ENCODE measurements at places on chromosomes 3 and 15. TPM values are rescaled to one million over a fixed set of nuclear protein-coding genes. Genes with fewer than 3 reads are reported as not detected.

The SYNPR gene
- 0.18 TPM for total RNA-seq

The SLC28A2 gene
- 4.0 TPM for total RNA-seq

- H3K4me1 ChIP-seq, result no peaks in the 10 kb centered on the region
- peak; percentile 92 for DNase-seq
- H3K27me3 ChIP-seq, result peaks cover 69% of the 10 kb centered on the region
- no peak within 1 kb of the TSS for H3K27ac ChIP-seq
- no peaks in the 10 kb centered on the region for H3K36me3 ChIP-seq
Observed at GRCh38 chr3:126180477-126181397, at the start of gene ALDH1L1. TSS of gene ALDH1L1 (minus strand) at chr3:126180586. CDS start at chr3:126160979, 19,607 bp downstream.

DNA sequence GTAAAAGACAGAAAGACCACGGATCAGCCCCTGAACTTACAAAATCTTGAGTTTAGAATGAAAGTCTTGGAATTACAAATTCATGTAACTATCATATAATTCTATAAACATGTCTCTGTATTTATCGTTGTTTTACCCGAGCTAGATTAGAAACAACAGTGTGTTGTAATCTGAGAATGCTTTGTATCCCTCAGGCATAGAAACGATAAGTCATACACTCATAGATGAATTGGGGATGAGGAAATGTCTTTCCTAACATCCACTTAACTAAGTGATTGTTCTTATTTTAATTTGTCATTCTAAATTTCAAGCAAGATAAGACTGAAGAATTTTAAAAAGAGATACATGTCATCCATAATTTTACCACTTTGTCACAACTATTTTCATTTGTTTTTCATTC lies 165.3 kb downstream of the RYR3 start:
- no peaks in the 10 kb centered on the region for H3K36me3 ChIP-seq
- no peaks in the 10 kb centered on the region for H3K4me1 ChIP-seq
- H3K27ac ChIP-seq, result no peak overlapping the region
- no peak for DNase-seq
- H3K27me3 ChIP-seq, result no peaks in the 10 kb centered on the region

- H3K36me3 ChIP-seq, result no peaks in the 10 kb centered on the region
- peak overlapping the region; percentile 54 for H3K27ac ChIP-seq
- no peak overlapping the region for H3K4me3 ChIP-seq
- H3K27me3 ChIP-seq, result no peaks in the 10 kb centered on the region
Observed at GRCh38 chr3:56976651-56977560, 83.6 kb upstream of the SPATA12 start.

DNA sequence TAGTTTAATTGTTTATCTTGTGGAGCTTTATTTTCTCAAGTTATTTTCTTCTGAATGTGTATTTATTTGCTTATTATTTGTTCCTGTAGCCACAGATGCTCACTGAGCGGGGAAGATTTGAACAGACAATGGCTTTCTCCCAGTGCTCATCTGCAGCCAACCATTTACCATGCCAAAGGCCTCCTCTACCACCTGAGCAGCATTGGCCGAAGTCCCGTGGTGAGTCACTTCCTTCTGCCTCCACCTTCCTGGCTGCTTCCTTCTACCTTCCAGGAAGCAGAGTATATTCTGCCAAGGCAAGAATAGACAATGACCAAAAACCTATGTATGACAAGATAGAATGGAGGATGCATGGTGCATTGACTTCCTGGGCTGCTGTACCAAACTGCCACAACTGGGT lies 443.1 kb downstream of the AGBL1 start:
- H3K4me1 ChIP-seq, result peaks cover 2% of the 10 kb centered on the region
- H3K36me3 ChIP-seq, result no peaks in the 10 kb centered on the region
- H3K27ac ChIP-seq, result no peak overlapping the region
- no peak overlapping the region for H3K4me3 ChIP-seq
- DNase-seq, result no peak
- H3K27me3 ChIP-seq, result no peaks in the 10 kb centered on the region

DNA sequence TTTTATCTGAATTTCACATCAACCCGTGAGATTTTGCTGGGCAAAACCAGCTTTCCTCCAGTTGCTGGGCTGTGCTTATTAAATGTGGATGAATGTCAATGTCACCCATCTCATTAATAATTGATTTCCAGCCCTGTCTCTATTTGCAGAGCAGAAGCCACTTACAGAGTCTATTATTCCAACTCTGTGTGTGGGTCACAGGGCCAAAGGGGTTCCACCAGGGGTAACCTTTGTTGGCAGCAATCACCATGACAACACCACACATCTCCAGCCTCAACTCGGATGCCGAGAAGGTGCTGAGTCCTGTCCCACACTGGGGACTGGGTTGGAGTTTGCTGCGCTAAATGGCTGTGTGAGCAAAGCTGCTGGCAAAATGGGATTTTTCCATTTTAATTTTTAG lies 51.1 kb upstream of the WNT5A start:
- H3K27me3 ChIP-seq, result peaks cover 9% of the 10 kb centered on the region
- DNase-seq, result no peak
- H3K4me3 ChIP-seq, result no peak overlapping the region

DNA sequence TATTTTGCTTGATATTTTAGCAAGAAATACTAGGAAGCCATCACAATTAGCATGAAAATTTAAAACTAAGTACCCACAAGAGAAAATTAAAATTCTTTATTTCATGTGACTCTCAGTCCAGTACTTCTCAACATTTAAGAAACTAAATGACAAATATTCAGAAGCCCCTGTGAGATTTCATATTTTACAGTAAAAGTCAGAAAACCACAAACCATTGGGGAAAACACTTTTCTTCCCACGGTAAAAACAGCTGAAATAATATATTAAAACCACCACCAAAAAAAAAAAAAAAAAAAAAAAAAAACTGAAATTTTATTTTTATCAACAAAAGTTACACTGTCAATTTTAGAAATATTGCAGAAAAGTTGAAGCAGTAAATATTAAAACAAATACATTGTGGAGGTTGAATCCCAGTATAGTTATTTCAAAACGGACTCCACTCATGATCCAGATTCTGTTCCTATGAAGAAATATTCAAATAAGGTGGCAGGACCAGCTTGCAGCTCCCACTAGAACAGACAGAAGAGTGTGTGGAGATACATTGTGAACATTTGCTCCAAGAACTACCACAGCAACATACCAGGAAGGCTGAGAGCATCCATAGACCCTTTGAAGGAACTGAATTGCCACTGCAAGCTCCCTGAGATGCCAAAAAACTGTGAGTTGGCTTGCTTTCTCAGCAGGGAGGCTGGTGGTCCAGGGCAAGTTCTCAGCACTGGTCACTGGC lies 308.2 kb downstream of the CTNNB1 start:
- H3K36me3 ChIP-seq, result no peaks in the 10 kb centered on the region
- H3K4me1 ChIP-seq, result no peaks in the 10 kb centered on the region
- no peak overlapping the region for H3K27ac ChIP-seq
- no peak for DNase-seq
- H3K27me3 ChIP-seq, result no peaks in the 10 kb centered on the region

Data from endodermal cell (in vitro differentiated cells).